ENCODE measurements at places on chromosomes 7 and 10.
A peak's percentile ranks its signal among the peaks of the same experiment; 100 is the strongest.

GRCh38 chr7:152355474-152356057 lies 80.2 kb downstream of the KMT2C start:
- DNase-seq: no peak

GRCh38 chr10:113626809-113627355 lies 37.0 kb downstream of the NRAP start:
- DNase-seq: no peak

GRCh38 chr10:101285519-101286070 lies 56.3 kb upstream of the LBX1 start:
- peak; percentile 85 for DNase-seq

GRCh38 chr10:101768791-101769170 lies 7.1 kb downstream of the FGF8 start:
- no peak for DNase-seq

DNA sequence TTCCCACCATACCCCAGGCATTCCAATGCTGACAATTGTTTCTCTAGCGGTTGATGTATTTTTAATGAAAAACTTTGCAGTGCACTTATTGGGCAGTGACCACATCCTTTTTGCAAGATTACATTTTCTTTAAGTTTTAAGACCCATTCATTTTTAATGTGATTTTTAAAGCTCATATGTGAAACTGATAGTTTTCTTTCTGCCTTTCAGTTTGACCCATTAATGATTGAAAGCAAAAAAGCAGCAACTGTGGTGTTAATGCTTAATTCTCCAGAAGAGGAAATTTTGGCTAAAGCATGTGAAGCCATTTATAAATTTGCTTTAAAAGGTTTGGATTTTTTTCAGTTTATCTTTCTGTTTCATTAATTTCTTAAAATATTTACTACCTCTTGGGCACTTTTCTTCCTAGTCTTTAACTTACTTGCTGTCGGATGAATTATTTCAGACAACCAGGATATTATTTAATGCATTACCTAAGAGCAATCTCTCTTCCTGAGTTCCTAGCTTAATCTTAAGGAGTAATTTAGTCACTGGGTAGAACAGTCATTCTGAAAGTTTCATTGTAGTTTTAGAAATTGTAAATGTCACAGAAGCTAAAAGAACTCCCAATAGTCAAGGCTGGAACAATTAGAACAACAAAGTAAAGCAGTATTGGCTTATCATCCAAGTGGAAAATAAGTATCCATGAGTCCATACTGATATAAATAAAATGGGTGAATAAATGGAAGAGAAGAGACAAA lies 18.3 kb downstream of the ARMC3 start:
- no peak for DNase-seq

DNA sequence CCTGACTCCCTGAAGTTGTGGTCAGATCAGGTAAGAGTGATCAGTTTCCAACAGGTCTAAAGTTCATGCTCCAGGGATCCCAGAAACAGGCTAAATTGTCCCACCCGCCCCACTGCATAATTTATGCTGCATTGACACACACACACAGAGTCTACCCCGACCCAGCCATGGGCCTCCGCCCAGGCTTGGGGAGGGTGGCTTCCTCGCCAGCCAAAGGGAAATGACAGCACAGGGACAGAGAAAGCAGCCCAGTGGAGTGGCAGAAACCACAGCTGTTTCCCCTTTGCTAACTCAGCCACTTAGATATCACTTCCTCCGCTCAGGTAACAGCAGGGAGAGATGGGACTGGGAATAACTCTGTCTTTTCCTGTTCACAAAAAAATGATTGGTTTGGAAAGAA lies 9.4 kb downstream of the SH3PXD2A start:
- peak; percentile 41 for DNase-seq

- no peak for DNase-seq
Observed at GRCh38 chr10:11295492-11295891, 277.8 kb downstream of the CELF2 start.

- peak; percentile 17 for DNase-seq
Observed at GRCh38 chr7:53521638-53522184, 486.3 kb downstream of the POM121L12 start.

- DNase-seq: no peak
Observed at GRCh38 chr10:99368646-99369045, 39.5 kb downstream of the CNNM1 start.

- DNase-seq: no peak
Observed at GRCh38 chr10:72015841-72016240, 51.6 kb downstream of the CHST3 start.

GRCh38 chr10:127992376-127992775 lies 85.5 kb downstream of the PTPRE start:
- DNase-seq: no peak

GRCh38 chr7:88268858-88269257 lies 37.8 kb downstream of the STEAP4 start:
- no peak for DNase-seq

DNA sequence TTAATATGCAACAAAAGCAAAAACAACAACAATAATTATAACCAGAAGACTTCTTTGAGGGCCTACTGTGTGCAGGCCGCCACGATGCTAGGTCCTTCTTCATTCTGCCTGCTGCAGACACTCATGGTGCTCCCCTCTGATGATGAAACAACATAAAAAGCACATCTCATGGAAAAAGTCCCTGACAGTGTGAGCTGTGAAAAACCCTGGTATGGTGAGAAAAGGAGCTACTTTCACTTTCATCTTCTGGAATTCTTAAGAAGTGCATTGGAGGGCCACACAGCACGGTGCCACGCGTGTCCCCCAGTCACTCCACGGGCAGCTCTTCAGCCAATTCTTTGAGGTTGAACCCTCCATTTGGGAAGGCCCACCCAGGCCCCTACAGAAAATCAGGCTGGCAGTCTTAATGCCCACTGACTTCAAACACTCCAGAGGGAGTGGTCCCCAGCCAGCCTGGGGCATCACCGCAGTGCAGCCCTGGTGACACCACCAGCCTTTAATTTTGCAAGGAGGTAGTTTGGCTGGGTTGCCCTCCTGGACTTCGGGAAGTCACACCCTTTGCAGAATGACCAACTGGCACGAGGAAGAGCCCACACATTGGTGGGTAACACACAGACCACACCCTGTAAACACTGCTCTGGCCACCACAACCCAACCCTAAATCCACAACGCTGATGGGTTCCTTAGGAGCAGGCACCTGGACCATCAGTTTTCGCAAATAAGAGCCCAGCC lies 7.7 kb downstream of the KCNMA1 start:
- no peak for DNase-seq

DNA sequence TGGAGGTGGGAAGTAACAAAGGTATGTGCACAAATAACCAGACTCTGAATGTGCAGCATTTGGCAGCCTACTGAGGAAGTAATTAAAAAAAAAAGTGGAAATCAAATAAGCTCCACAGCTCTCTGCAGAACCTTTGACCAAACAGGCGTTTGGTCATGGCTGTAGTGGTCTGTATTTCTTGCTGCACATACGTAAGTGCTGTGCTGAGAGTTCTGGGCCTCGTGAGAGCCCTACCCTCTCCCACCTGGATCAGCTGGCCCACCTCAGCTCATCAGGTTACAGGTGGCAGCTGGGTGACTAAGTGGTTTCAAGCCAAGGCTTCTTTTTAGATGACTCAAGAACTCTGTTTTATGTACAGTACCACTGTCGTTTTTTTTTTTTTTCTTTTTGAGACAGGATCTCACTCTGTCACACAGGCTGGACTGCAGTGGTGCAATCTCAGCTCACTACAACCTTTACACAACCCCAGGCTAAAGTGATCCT lies 178.2 kb upstream of the KLF6 start:
- DNase-seq: no peak

- no peak for DNase-seq
Observed at GRCh38 chr10:124123156-124123555, 29.8 kb upstream of the CHST15 start.

DNA sequence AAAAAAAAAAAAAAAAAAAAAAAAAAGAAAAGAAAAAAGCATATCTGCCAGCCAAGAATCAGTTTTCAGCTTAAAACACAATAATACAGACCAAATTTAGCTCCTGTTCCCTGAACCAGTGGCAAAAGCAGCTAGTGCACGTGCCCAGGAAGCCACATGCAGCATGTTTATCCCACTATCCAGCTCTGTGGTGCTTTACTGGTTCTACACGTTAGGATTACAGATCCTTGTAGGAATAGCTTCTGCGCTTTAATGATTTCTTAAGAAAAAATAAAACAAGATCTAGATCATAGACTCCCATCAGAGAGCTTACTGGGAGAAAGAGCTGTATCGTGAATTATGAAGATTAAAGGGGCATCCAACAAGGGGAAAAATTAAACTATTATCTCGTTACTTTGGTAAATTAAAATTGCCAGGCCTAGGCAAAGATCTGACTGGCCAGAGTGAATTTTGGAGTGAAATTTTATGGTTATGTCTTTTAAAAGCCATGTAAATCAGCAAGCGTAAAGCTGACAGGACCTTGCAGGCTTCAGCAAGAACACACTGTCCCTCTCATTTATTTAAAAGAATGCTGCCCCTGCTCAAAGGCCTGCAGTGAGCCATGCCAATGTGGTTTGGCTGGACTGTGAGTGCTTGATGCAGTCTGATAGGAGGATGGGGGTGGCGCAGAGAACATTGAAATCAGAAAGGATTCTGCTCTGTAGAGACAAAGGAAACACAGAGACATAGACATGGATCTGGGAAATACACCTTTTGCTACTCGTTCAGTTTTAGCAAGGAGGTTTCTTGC lies 177.3 kb upstream of the PHYHIPL start:
- DNase-seq: no peak

DNA sequence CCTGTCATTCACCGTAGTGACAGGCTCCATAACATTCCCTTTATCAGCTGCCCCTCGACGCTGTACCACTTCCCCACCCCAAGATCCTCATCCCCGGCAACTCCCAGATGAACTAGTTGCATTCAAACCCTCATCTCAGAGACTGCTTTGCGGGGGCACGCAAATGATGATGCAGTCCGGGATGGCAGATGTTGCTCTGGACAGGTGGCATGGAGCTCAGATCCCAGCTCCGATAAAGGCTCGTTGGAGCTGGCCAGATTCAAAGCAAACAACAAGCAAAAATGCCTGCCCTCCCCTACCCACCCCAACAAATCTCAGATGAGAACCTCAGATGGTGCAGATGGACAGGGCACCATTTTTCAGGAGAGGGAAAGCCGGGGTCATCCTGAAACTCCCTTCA lies 46.7 kb downstream of the CARD11 start:
- DNase-seq: no peak

DNA sequence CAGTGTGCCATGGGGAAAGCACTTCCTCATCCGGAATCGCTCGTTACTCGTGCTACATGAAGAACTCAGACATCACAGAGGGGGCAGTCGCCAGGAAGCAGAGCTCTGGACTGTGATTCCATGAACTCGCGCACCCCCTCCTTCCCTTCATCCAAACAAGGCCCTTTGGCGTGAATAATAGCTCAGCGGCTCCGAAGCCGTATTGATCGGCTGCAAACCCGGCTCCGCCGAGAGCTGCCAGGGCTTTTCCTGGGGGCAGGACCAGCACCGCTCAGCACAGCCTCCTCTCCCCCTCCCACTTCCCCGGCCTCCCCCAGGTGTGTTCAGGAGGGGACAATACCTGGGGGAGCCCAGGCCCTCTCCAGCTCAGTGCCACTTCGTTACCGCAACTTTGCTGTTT lies 129.0 kb upstream of the TCF7L2 start:
- DNase-seq: no peak

DNA sequence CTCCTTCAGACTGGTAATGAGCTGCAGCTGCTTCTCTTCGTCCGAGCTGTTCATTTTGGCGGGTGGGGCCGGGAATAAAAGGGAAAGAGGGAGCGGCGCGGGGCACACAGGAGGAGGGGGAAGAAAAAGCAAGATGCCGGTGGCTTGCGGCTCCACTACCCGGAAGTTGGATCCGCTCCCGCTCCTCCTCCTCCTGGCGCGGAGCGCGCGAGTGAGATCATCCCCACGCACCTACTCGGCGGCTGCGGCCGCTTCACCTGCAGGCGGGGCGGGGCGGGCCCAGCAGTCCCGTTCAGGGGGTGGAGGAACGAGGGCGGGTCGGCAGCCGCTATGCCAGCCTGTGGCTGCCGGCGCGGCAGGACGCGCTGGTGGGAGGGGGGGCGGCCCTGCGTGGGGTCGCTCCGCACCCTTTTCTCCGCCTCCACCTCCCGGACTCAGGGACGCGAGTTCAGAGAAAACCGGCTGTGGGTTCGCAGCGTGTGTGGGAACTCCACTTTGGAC lies at the start of gene SHTN1:
Gene SHTN1, minus strand, starts transcription at position 162 of the 501 bp plus-strand sequence. Its CDS starts 108 bp downstream, at position 54.
- peak; percentile 86 for DNase-seq

GRCh38 chr10:49008091-49008490 lies 68.5 kb upstream of the LRRC18 start:
- DNase-seq: no peak

GRCh38 chr10:60827791-60828488 lies 49.7 kb downstream of the CDK1 start:
- DNase-seq: no peak

DNA sequence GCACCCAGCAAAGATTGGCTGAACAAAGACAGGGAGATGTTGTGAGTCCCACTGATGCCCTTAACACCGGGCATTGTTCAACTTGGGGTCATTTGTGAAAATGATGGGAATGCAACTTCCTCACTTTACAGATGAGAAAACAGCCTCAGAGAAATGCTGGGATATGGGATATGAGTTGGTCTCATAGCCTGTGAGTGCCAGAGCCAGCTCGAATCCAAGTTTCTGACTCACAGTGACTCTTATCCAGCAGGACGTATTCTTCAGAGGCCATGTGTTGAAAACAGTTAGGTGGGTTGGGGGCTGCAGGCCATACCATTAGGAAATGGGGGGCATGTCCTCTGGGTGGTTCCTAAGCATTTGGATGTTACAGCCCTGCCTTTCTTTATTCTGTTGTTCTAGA lies 45.2 kb downstream of the KIAA1217 start:
- no peak for DNase-seq

DNA sequence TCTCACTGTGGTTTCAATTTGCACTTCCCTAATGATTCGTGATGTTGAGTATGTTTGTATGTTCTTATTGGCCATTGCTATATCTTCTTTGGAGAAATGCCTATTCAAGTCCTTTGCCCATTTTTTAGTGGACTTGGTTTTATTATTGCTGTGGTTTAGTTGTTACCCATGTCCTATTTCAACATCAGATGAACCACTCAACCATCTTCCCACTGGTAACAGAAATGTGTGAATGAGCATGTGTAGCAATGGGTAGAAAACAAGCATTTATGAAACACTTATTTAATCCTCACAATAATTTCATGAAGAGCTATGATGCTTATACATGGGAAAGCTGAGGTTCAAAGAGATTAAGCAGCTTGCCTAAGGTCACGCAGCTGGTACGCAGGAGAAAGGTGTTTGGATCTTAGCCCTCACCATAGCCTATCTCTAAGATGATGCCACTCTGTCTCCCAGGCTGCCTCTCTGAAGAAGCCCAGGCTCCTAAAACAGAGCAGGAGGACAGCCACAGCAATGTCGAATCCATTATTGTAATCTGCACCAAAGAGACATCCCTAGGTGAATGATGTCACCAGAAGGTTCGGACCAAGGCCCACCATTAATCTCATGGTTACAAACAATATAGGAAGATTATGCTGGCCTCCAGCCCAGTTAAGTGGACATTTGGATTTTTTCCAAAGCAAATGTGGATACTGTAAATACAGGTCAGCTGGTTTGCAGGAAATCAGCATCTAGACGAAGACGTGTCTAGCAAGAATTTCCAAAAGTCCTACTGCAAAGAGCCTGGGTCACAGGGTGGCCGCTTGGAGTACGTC lies 447.6 kb upstream of the ZMIZ1 start:
- DNase-seq: peak; percentile 46

- no peak for DNase-seq
Observed at GRCh38 chr10:43136995-43137716, 1.1 kb upstream of the CSGALNACT2 start.

Data from NCI-H510A treated with DMSO at 0.1 percent for 48 hours (cell line).